ENCODE measurements at places on chromosomes 16 and 17. TPM values are rescaled to one million over a fixed set of nuclear protein-coding genes. Genes with fewer than 3 reads are reported as not detected.

The MYH13 gene
- not detected for total RNA-seq

The HSF4 gene
- 1.3 TPM for total RNA-seq

The GPRC5B gene
- 58.5 TPM for total RNA-seq

The CIITA gene
- total RNA-seq = not detected

DNA sequence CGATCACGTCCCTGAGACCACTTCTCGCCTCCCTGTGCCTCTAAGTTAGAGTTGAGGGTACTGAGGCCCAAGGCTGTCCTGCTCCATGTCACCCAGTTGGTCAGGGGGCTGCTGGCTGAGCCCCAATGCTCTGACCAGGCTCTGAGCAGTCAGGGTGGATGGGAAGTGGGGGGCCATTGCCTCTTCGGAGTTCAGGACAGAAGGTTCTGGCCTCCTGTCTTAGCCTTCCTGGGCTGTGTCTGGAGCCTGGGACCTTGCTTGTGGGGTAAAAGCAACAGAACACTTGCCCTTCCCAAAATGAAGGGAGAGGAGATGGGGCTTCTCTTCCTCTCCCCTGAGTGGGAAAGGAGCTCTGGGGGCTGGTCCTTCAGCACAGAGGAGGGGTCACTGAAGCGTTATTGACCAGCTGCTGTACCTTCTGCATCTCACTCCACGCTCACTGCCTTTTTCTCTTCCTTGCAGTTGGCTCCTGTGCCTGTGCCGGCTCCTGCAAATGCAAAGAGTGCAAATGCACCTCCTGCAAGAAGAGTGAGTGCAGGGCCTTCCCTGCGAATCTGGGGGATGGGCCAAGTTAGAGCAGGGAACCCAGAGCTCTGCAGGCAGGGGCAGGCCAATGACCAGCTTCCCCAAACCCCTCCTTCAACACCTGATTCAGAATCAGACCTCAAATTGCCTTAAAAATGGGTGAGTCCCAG lies 580 bp downstream of the MT1X start:
- DNase-seq = no peak

GRCh38 chr17:14760719-14761411 lies 460.0 kb downstream of the HS3ST3B1 start:
- no peak for DNase-seq

- DNase-seq = no peak
Observed at GRCh38 chr16:74721716-74722115, 21.1 kb upstream of the MLKL start.

DNA sequence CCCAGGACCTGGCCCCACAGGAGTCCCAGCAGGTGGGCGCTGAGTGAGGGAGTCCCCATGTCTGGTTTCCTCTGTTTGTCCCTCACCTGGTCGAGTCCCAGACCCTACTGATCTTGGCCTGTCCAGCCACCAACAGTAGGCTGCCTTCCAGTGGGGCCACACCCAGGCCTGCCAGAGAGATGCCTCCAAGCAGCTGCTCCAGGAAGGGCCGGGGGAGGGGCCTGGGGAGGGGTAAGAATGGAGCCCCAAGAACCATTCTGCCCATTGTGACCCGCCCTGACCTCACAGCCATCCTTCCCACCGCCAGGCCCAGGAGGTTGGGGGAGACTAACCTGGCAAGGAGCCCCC lies 736 bp downstream of the SPATA20 start:
- no peak for DNase-seq

DNA sequence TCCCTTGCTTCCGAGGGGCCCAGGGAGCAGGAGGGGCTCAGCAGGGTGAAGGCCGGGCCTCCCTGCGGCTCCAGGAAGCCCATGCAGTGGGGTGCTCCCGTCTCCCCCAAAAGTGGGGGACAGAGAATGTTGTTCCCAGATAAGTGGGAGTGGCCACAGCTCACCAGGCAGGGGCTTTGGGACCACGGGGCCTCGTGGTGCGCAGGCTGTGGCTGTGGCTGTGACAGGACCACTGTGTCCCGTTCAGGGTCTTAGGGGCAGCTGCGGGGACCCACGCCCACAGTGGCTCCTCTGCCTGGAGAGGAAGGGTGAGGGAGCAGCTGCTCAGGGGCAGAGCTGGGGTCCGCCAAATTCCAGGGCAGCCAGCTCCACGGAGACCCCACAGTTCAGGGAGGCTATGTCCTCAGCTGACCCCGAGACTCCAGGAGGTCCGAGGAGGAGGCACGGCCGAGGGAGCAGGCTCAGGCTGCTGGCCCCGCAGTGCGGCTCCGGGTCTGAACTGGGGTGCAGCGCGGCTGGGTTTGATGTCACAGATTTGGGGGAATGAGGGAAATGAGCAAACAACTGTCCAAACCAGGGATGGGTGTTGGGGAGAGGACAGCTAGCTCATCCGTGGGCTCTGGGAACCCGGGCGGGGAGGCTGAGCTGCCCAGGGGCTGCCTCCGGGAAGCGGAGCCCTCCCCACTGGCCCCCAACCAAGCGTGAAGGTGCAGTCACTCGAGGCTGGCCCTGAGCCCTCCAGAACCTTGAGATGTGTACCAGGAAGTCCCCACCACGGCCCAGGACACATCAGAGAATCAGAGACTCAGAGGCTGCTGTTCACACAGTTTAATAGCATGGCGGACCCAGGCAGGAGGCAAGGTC lies 23.4 kb downstream of the TPSD1 start:
- DNase-seq = no peak

DNA sequence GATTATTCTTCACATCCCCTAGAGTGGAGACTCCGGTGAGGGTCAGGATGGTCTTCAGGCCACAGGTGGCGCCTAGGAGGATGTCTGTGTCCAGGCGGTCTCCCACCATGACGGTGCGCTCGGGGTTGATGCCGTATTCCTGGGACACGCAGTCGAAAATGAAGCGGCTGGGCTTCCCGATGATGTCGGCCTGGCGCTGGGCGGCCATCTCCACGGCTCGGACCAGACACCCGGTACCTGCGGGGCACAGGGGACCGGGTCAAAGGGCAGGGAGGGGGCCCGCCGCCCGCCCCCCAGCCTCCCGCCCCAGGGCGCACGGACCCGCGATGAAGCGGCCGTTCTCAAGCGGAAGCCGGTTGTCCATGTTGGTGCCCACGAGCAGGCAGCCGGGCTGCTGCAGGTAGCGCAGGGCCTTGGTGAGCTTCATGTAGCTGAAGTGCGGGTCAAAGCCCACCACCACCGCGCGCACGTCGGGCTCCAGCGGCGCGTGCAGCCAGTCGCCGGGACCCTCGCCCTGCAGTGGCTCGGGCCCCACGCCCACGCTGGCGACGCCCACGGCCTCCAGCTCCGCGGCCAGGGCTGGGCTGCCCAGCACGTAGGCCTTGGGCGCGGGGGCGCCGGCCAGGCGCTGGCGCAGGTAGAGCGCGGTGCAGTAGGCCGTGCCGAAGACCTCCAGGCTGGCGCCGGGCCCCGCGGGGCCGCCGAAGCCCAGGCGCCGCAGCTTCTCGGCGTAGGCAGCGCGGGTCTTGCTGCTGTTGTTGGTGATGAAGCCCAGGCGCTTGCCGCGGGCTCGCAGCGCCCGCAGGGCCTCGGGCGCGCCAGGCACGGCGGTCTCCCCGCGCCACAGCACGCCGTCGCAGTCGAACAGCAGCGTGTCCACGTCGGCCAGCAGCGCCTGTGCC lies 572 bp downstream of the PGP start:
- no peak for DNase-seq
